ENCODE measurements at places on chromosomes 12 and 14.

GRCh38 chr12:94575024-94575423 lies 75.3 kb downstream of the TMCC3 start:
- DNase-seq: peak; percentile 8

DNA sequence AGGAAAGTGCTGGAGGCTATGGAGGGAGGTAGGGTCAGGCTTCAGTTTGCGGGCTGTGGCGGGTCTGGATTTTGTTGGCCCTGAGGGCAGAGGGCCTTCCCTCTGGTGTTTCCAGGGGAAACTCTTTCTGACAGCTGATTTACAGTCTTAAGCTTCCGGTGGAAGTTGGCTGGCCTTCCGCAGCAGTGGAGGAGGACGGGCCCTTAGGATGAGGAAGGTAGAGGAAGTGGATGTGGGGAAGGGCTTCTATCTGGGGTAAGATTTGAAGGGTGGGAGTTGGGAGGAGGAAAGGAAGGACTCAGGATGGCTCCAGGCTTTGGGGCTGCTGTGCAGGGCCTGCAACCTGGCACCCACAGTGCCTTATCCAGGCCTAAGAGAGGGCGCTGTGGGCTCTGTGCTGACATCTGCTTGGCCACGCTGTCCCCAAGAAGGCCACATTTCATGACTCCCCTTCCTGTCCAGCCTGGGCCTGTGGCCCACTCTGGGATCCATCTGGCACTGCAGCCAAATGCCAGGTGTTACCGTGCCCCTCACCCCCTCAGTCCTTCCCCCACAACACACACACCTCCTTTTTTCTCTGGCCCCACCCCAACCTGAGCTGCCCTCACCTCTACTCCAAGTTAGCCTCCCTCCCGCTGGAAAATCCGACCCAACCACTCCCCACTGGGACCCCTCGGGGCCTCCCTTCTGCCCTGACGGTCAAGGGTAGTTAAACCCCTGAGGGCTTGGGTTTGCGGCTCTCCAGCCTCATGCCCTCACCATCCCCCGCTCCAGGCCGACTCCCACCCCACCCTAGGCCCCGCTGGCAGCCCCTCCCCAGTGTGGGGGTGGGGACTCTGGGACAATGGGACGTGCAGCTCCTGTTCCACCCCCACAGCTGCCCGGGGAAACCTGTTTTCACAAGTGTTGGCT lies 7.7 kb upstream of the PPP1R13B start:
- no peak for DNase-seq

DNA sequence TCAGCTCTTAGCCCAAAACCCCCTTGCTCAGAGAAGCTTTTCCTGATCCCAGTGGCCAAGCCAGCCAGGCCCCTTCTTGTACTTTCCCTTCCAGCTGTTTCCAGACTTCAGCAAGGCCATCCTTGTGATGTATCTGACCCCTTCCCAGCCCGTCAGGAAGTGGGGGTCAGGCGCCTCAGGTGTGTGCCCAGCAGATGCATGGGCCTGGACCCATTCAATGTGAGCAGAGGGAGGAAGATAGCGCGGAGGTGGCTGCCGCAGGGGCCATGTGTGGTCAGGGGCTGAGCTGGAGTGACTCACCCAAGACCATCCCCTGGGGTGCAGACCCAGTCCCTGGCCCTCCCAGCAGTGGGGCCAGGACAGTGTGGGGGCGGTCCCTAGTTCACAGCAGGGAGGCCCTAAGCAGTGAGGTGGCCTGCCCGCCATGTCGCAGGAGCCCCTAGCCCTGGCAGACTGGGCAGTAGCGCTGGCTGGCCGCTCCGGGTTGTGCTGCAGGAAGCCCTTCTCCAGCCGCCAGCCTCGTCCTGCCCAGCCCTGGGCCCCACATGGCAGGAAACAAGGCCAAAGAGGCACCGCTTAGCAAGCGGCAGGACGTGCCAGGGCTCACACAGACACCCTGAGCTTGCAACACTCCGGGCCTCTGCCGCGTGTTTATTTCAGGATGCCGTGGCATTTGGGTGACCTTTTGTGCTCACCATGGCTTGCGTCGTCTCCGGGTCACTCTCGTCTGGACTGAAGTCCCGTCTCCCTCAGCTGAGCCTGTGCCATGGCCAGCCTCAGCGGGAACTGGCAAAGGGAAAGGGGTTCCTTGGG lies 12.0 kb downstream of the ADSS1 start:
- DNase-seq: no peak

DNA sequence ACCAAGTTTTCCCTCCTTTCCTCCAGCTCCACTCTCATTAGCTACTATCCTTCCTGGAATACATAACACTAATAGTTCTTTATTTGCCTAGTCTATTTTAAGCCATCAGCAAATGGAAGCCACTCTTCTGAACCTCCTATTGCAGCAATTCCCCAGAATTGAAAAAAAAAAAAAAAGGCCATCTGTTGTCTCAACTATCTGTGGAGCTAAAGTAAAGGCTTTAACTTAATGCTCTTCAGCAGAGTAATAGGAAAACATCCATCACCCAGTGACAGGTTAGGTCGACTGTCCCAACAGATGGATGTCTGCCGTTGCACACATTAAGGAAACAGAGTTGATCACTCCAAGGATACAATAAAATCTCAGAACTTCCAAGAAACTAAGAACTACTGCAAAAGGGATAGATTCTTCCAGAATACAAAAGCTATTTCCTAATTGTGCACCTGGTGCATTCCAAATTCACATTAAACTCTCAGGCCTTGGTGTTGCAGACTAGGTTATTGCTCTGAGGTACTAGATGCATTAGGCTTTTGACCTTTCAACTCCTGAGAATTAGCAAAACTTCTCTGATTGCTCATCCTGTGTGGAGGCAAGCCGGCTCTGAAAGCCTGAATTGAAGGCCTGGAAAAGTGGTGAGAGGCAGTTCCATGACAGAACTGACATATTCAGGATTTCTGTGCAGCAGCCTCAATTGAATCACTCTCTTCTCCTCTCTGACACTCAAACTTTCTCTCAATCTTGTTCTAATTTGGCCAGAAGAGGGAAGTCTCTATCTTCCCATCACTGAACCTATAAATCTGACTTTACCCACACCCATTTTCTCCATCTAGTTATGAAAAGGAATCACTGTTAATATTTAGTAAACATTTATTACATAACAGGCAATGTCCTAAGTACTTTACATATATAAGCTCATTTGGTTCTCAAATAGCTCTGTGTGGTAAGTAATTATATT lies 238.4 kb upstream of the HMGA2 start:
- DNase-seq: no peak

DNA sequence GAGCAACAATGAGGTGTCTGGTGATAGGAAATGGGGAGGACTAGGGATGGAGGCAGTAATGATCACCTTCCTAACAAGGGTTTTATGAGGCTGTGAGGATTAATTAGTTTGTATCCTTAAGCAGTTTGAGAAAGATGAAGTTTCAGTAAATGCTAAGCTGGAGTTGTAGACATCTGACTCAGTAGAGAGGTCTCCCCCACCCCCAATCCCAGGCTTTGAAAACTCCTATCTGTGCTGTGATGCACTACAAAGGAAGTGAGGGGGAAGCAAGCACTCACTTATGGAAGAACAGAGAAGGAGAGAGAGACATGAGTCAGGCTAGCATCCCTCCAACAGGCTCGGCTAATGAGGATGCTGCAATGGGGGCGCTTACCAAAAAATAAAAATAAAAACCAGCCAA lies 5.5 kb upstream of the BCL11B start:
- DNase-seq: no peak

Measured in NCI-H2029 treated with DMSO at 0.1 percent for 48 hours (cell line).